ENCODE measurements at places on chromosomes 7 and 10.

DNA sequence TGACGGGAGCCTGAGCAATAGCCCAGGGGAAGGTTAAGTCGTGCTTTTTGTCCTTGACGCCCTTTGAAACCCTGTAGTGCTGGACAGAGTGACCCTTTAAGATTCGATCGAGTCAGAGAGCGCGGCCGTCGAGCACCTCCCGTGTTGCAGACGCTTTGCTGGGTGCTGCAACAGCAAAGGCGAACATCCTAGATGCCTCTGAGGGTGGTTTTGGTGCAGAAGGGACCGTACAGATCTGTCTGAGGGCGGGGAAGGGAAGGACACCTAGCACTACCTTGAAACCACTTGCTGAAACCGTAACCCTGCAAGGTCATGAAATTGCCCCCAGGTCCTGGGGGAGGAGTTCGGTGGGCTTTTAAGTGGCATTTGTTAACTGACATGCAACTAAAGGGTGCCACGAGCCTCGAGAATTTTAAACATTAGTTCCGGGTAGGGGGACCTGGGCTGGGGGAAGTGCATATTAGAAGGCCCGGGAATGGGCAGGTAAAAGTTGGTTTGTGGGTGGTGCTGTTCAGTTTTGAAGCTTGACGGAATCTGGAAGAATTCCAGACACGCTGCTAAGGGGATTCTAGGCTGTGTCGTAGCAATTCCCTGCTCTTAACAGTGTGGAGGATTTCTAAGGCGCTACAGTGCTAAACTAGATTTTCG is 786 bp downstream of the ATP5F1C start:
- DNase-seq, result peak; percentile 24

DNA sequence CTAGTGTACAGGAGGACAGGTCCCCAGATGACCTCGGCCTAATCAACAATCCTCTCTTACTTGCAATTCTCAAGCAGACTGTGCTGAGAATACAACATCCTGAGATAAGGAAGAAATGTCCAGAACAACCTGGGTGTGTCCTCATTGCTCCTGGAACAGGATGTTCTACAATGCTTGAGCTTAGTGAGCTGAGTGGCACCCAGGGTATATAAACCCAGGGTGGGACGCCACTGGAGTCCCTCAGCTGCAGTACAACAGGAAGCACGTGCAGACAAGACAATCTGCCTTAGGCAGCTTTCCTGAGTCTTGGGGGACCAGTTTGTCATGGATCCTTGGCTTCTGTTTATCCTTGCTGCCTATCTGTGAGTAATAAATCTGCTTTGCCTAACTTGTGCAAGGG is 27.7 kb upstream of the SLC25A13 start:
- no peak for DNase-seq

DNA sequence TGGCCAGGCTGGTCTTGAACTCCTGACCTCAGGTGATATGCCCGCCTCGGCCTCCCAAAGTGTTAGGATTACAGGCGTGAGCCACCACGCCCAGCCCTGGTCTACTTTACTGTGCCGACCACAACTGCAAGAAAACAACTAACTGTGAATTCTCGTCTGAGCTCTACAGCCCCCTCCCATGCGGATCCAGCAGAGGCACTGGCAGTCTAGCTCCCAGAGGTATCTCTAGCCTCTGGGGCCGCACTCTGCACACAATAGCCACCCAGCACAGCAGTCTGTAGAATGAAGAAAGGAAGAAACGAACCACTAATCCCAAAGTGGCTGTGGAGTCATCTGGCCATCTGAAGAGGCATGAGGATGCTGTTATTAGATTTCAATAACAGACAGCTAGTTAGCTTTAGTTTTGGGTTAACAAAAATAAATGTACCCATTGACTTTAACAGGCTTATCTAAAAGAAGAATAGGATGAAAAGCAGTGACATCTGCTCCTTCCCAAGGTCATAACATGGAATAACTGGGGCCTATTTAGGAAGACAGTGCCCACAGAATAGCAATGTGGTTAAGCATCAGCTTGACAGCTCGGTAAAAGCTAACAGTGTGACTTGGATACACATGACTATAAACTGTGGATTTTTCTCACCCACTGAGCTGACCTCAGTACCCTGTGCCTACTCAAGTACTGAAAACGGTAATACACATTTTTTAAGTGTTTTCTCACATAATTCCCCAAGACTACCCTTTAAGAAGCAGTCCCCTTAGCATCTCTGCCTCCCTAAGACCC is 131.9 kb downstream of the TNS3 start:
- DNase-seq, result no peak

- DNase-seq, result peak; percentile 64
Measured at GRCh38 chr10:49187950-49188761, at the start of gene TMEM273. TSS of gene TMEM273 (minus strand) at chr10:49188391. CDS start at chr10:49188336, 55 bp downstream.

GRCh38 chr7:144388950-144389349 is 14.5 kb downstream of the NOBOX start:
- no peak for DNase-seq

- DNase-seq, result no peak
Measured at GRCh38 chr10:101029520-101030295, 1.2 kb downstream of the PDZD7 start.

GRCh38 chr7:155953781-155954549 is 141.7 kb upstream of the SHH start:
- no peak for DNase-seq

DNA sequence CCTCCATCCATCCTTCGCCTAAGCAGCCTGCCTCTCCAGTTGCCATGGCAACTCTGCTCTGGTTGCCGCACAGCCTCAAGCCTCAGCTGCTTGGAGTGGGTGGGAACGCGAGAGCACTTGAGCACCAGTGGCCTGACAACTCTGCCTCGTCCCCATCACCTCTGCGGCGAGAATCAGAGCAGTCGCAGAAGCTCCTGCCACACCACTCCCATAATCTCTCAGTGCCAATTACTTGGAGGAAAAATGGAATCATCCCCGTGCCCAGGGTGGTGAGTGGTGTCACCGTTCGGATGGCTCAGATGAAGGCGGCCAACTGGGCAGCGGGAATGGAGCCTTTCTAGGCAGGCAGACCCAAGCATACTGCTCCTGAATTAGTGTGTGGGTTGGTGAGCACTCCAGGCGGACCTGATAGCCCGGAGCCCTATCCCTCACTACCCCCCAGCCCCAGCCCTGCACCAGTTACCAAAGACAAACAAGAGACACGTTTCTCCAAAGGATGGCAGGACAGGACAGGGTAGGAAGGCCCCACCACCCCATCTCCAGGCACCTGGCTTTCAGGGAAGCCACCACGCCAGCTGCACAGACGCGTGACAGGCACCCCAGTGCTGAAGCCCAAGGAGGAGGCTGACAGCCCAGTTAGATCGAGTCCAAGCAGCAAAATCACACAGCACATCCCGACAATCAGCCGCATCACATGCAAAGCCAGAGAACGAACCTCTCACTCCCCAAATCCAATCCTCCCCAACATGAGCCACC is 335.4 kb downstream of the PTPRN2 start:
- no peak for DNase-seq

GRCh38 chr7:132138817-132139216 is 437.5 kb downstream of the PLXNA4 start:
- DNase-seq, result no peak

DNA sequence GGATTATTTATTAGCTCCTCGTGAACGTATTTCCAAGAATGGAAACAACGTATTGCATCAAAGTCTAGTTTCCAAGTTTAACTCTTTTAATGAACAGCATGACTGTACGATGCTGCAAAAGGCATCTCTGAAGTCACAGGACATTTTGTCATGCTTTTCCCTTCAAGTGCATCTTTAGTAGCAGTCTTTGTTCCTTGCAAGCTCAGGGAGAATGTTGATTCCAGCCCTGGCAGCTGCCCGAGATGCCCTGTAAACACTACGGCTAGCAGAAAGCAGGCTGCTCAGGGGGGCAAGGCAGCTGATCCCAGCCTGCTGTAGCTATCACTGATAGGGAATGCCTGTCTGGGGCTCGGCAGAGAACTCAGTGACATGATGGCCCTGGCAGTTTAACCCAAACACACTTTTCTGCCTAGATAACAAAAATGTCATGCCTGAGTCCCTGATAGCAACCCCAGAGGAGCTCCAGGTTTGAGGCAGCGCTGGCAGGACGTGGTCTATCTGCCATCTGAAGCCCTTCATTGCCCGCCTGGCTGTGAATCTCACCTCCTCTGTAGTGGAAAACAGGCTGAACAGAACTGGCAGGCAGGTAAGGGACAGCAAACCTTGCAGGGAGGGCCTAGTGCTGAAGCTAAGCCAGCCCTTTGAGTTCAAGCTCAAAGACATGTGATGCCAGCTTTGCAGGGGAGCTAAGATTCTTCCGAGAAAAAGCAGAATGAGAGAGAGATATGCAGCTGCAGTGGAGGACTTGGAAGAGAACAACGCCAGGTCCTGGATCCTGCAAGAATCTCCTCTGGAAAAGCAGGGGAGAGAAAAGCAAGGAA is 264.6 kb downstream of the SNX10 start:
- DNase-seq, result no peak

GRCh38 chr10:58258977-58259692 is 8.6 kb downstream of the IPMK start:
- no peak for DNase-seq

DNA sequence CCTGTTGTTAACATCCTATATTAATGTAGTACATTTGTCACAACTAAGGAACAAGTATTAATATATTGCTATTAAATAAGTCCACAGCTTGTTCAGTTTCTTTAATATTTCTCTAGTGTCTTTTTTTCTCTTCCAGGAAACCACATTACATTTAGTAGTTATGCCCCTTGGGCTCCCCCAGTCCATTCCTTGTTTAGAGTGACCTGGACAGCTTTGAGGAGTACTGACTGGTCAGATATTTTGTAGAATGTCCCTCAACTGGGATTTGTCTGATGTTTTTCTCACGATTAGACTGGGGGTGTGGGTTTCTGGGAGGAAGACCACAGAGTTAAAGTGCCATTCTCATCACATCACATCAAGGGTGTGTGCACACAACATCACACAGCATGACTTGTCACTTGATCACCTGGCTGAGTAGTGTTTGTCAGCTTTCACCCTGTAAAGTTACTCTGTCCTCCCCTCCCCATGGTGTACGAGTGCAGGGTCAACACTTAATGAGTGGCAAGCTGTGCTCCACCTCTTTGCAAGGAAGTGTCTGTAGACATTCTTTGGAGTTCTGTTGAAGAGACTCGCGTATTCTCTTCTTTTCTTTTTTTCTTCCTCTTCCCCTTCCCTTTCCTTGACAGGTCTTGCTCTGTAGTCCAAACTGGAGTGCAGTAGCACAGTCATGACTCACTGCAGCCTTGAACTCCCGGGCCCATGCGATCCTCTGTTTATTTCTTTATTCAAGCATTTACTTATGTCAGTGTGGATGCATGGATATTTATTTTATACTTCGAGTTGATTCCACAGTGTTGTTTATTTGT is 10.2 kb downstream of the LMTK2 start:
- no peak for DNase-seq

DNA sequence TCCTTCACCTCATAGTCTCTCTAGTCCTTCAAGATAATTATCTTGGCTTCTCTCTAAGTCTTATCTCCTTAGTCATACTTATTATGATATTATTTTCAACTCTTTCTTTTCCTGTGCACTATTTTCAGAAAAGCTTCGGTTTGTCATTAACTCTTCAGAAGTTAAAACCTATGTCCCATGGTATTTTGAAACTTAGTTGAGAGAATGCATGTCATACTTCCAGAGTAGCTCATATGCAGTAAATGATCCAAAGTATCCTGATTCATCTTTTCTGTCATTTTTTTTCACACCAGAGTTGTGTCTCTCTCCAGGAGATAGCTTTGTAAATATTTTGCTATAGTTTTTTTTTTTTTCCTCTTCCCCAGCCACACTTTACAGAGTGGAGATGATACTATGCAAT is 1008.6 kb downstream of the NRG3 start:
- no peak for DNase-seq

GRCh38 chr7:93935102-93935501 is 13.6 kb downstream of the GNG11 start:
- DNase-seq, result no peak

DNA sequence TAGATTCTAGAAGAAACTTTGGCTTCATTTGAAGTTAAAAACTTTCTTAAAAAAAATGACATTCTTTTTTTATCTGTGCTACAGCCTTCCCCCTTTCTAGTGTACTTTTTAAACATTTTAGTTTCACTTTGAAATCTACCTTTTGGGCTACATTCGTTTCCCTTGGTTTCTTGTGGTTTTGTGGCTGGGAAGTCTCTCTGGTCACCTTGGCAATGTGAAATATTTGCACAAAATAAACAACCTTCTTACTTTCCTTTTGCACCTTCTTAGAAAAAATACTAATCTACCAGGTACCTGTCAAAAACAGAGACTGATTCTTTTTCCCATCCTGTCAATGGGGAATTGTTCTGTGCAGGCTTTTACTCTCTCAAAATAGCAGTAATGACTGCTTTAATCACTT is 350.2 kb downstream of the GATA3 start:
- DNase-seq, result no peak

DNA sequence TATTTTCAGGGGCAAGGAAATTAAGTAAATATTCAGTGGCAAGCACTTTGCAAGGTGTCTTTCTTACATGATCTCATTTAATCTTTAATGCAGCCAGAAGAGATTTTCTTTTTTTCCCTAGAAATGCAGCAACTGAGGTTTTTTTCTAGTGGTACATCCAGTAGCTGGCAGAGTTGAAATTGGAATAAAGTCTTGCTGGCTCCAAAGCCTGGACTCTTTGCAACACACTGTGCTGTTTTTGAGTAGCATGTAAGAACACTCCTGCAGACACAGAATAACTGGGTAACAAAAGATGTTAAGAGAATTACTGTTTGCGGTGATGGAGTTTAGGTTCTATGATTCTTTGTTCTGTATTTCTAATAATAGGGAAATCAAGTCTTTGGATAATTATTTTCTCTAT is 123.6 kb downstream of the PON1 start:
- no peak for DNase-seq

GRCh38 chr7:131602994-131603372 is 46.6 kb upstream of the PODXL start:
- DNase-seq, result no peak

GRCh38 chr10:119120413-119120867 is 16.5 kb downstream of the DENND10 start:
- peak; percentile 31 for DNase-seq

- no peak for DNase-seq
Measured at GRCh38 chr7:150360363-150361058, 8.1 kb upstream of the REPIN1 start.

- no peak for DNase-seq
Measured at GRCh38 chr10:113977174-113977573, 66.5 kb upstream of the ADRB1 start.

- DNase-seq, result no peak
Measured at GRCh38 chr7:156918635-156919034, 25.7 kb upstream of the LMBR1 start.

- no peak for DNase-seq
Measured at GRCh38 chr7:72111086-72111485, 301.1 kb downstream of the CALN1 start.

DNA sequence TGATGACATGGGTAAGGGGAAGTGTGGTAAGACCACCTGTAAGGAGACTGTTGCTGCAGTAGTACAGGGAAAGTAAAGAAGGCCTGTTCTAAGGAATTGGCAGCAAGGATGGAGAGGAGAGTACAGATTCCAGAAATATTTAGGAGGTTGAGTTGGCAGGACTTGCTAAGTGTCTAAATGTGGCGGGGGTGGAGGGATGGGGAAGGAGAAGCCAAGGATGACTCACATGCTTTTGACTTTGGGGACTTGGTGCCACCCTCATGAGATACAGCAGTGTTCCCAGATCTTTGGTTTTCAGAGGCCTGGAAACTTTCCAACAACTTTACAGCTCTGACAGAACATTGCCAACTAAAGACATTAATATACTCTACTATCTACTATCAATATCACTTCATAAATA is 45.4 kb downstream of the CDK6 start:
- no peak for DNase-seq

Data from germinal center (tissue), 1 donor.